Daoy (cell line): ENCODE measurements at places on chromosomes 11 and 22. TPM values are rescaled to one million over a fixed set of nuclear protein-coding genes. Genes with fewer than 3 reads are reported as not detected.
A peak's percentile ranks its signal among the peaks of the same experiment; 100 is the strongest.

- DNase-seq, result no peak
These were observed 61.5 kb upstream of the GRIA4 start for GRCh38 chr11:105548359-105548758.

DNA sequence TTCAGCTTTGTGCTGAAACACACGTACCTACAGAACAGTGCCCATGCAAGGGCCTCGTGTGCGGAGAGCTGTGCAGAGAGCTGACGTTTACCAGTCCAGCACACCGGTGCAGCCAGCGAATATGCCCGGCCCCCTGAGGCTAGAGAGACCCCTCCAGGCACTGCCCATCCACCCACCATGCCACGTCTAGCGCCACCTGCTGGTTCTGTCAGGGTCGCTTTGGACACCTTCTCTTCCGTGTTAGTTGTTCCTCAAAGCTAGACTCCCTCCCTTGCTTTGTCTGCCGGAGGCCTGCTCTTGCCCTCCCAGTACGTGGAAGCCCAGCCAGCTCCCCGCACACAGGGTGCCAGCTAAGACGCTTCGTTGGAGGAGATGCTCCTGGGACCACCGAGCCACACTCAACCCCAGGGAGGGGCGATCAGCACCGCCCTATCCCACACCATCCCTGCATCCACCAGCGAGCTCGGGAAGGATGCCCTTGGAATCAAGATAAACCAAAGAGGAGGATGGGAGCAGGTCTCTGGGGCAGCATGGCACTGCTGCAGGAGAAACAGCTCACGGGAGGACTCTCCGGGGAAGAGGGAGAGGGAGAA lies 43.4 kb downstream of the CPT1A start:
- peak; percentile 25 for DNase-seq

DNA sequence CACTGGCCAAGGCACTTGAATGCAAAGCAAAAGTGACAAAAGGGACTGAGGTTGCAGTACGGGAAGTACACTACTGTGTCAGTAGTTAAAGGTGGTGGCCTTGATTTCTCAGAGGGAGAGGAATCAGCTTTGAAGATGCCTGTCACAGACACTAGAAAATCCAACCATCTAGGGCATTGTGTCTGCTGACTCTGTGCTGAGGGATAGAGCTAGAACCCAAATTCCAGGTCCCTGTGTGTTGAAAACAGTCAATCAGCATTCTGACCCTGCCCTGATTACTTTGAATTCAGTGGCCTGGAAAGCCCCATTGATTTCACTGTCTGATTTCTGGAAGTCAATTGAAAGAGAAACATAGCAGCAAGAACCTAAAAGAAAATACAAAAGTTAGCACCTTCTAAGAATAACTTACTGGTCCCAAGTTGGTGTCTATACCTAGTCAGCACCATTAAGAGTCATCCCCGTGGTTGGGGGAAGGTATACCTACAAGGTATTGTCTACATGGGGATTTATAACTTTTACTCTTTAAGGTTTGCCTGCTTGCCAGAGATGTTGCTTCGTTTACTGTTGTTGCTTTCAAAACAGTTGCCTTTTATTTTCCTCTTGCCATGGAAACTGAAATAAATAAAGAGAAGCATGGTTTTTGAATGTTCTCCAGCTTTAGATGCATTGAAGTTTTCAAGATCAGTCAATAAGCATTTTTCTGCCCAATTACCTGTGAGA lies 97.3 kb downstream of the PDHX start:
- no peak for DNase-seq

DNA sequence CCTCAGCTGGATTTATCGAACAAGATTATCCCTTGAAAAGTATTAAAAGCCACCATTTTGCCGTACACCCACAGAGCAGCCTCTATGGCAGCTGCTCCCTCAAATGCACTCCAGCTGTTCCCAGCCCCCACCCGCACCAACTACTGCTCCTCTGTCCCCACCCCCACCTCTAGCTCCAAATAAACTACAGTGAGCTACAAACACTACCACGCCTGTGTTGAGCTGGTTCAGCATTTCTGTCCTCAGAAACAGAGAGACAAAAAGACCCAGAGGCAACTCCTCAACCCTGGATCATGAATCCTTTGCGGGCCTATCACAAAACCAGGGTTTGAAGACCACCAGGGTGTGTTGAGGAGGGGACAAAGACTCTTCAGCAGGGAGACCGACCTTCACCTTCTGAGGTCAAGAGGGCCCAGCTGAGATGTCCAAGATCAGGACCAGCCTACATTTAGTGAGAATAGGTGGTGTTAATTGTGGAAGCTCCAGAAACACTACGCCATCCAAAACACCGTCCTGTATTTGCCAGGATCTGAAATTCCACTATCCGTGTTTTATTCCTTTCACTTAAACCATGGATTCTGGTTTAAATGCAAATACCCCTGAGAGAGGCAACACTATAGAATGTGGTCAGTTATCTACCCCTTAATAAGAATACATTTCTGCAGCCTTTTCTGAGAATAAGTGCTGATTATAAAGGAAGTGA lies 195.9 kb downstream of the DSCAML1 start:
- DNase-seq, result no peak

DNA sequence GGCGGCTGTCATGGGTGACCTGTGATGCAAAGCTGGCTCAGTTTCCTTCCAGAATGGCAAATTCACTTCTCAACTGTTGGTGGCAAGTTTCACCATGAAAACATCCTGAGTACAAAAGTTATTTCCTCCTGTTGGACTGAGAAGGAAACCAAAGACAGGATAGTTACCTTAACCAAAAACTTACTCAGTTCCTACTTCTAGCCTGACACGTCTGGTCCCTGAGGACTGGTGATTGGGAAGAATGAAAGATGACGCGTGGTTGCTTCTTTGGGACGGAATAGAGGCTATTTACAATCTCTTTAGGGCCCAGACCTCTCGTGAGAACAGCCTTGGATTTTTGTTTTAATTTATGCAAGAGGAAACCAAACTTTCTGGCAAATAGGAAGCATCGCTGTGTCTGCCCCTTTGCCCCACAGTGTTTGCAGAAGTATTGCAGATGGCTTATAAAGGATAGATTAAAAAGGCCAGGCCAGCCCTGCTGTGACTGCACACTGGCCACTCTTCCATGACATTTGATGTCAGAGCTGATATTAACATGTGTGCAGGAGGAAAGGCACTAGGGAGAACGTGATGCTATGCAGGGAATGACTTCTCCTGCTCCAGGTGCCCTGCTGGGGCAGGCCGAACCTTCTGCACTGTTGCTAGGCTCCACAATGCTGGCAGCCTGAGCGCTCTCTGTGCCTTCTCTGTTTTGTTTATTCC lies 7.6 kb downstream of the VPS26B start:
- DNase-seq, result no peak

Gene SAA4
- total RNA-seq, result not detected in 2 replicates

DNA sequence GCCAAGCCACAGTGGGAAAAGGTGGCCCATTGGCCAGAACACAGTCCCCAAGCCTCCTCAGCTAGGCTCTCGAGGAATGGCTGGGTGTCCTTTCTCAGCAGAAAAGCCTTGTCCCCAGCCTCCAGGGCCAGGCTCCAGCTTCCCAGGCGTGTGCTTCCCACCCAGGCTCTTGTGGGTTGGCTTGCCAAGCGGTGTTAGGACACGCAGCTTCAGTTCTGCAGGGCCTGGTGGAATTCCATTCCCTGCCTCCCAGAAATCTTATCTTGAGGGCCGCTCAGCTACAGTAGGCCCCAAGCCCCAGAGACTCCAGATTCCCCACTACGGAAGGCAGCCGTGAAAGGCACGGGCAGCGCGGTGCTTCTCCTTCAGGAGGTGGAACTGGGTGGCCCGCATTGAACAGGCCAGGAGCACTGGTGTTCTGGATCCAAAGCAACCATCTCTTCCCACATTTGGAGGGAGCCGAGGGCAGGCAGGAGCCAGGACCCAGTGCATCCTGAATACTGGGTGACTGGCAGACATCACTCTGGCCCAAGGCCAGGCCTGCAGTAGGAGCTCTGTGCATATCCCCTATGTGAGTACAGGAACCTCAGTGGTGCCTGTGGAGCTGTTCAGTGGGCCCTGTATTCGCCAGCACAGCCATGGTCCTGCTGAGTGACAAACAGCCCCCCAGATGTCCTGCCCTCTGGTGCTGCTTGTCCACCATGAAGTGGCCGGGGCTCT lies 16.7 kb upstream of the KCNQ1OT1 start:
- DNase-seq, result no peak

- peak; percentile 11 for DNase-seq
These were observed 55.1 kb downstream of the RBMXL2 start for GRCh38 chr11:7143908-7144307.

DNA sequence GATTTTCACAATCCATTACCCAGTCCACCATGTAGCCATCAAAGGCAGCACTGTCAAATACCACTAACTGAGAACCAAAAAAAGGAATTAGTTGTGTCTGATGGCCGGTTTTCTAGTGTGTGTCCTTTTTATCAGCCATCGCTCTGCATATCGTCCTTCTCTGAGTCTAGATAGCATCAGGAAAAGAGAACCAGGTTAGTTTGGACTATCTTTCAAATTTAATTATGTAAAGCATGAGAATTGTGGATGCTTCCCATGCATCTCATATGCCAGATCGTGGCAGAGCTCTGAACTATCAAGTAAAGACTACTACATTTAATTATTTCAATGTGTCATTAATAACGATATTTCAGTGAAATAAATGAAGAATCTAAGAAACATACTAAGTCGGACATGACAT lies 691.9 kb downstream of the FAM181B start:
- DNase-seq, result no peak

DNA sequence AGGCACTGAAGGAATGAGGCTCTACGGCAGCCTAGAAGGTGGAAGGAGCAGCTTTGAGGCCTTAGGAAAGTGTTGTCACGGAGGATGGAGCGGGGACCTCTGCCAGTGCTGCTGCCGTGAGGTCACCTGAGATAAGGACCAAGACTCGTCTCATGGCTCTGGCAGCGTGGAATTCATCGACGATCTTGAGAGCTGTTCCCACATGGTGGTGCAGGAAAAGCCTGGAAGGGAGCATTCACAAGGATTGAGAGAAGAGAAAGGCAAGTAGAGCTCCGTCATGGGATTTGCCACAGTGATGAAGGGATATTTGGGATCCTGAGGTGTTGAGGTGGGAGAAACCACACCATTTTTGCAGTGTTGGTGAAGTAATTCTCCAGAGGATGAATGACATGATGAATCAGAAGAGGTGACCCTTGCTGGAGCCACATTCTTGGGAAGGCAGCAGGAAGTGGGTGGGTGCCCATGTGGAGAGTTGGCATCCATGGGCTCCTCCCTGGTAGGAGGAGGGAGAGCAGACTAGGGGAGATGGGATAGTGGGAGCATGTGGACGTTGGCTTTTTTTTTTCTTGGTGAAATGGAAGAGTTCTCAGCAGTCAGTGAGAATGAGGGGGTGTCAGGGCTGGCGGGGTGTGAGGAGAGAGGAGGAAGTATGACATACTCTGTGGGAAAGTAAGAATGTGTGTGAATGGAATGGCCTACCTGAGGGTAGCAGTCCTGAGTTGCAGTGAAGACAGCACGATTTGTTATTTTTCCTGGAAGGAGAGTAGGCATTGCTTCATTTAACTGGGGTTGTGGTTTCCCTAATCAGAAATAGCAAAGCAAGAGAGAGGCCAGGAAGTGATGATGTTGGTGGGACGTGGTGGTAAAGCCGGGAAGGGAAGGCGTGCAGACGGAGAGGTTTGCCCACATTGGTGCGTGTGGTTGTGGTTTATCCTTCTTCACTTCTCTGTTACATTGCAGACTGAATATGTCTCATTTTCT lies 11.1 kb downstream of the PPP6R3 start:
- DNase-seq, result peak; percentile 89

DNA sequence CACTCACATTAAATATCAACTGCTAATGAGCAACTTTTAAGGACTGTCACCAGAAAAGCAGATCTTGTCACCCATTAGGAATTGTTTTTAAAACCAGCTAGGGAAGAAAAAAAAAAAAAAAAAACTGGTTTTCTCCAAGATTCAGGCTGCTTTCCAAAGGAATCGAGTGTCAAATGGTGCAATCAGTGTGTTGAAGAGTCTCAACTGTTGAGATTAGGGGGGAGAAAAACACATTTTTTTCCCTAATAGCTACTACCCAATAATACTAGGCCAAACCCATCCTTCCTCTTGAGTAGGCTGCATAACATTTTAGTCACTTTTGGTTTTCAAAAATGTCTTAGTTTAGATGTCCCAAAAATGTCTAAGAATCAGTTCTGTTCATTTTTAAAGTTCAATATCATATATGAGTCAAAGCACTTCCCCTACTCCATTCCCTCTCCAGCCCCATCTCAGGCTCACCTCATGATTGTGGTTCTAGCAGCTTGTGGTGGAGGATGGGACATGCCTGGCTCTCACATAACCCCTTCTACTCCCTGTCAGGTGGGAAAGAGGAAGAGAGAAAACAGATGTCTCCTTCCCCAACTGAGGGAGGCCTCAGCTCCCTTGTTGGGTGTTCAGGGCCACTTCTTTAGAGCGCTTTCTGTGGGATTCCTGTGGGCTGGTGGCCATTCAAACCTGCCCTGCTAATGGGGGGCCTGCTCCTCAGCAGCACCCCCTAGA lies 193.6 kb downstream of the CWF19L2 start:
- no peak for DNase-seq

DNA sequence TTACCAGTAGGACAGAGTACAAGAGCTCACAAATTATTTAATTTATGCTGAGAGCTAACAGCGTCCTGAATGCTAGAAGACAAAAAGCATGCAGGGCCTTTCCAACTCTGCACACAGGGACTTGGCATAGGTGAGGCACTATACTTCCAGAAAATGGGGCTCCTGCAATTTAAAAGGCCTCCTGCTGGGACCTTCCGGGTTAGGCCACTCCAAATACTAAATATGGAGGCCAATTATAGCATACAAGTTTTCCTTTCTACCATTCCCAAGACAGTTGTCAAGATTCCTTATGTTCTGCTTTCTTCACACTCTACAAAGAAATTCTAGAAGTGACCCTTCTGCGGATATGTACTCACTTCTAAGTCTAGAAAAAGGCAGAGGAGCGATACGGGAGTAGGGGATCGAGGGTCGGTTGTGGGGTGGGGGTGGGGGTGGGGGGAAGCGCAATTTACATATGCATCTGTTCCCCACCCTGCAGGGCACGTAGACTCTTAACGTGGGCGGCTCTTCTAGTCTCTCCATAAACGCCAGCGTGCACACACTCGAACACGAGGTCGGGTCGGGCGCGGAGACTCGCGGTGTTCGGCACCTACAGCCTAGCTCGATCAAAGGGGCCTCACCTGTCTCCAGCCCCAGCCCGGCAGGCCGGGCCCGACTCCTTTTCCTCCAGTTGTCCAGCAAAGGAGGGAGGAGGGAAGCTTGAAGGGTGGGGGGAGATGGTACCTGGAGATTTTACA lies 728 bp downstream of the DCUN1D5 start:
- DNase-seq, result peak; percentile 37

DNA sequence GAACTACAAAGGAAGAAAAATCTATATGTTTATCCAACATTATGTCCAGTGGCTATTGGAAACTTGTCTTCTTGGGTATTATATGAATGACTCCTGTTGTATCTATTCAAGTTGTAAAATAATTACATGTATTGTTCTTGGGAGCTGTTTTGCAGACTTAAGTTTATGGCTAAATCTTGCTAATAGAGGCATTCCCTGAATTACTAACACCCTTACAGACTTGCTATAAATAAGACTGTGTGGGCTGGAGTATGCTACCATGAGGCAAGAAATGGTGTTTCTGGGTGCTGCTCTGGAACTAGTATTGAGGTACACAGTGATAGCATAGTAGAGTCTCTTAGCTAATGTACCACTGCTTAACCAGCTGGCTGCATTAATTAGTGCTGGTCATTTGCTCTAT lies 155.1 kb downstream of the HIPK3 start:
- DNase-seq, result no peak
